ENCODE measurements at places on chromosomes 5 and 9.

DNA sequence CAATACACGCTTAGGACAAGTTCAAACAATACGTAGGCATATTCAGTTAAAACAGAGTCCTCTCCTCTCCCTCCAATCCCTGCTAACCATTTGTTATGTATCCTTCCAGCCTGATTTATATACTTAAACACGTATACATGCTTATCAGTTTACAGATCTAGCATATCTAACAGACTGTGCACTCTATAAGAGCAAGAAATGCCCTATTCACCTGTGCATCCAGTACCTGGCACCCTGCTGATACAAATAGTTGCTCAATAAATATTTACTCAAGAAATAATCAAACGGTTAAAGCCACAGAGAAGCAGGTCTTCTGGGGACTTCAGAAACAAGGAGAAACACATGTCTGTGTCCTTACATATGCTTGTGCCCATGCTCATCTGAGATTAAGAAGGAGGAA is 55.9 kb downstream of the MLLT3 start:
- ATAC-seq, result no peak

DNA sequence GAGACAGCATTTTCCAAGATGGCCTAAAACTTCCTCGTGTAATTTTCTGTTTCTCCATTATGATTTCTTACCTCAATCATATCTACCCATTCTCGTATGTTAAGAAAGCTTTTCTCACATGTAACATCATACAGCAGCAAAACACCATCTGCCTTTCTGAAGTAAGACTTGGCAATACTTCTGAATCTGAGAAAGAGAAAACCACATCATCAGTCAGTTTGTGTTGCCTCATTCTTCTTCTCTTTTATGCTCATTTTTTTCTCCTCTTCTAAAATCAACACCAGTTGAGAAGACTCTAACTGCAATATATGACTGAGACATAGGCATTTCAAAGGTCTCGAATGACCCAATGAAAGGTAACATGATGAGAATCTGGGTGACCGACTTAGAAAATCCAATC is 66.0 kb downstream of the RASEF start:
- no peak for ATAC-seq

DNA sequence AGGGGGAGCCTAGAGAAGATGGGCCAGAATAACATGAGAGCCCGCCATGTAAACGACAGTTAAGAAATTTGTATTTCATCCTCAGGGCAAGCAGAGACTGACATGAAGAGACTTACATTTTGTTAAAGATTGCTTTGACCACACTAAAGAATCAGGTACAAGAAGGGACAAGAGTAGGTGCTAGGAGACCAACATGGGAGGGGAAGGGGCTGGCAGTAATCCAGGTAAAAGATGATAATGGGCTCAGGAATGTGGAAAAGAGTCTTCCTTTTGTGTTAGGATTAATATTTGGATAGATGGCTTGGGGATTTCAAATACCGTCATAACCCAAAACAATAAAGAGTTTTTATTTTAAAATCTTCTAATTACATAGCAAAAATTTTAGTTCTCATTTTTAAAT is 137.3 kb downstream of the ZNF462 start:
- ATAC-seq, result no peak

DNA sequence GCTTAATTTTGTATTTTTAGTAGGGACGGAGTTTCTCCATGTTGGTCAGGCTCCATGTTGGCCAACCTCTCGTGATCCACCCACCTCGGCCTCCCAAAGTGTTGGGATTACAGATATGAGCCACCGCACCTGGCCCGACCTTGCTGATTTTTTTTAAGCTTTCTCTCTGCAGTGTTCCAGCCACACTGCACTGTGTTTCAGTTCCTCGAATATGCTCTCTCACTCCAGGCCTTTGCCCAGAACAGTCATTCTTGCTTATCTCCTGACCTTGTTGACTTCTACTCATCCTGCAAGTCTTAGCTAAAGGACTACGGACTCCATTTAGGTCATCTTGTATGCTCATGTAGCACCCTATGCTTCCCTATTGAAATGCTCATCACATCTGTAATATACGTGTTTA is 3.3 kb downstream of the SNAPC3 start:
- ATAC-seq, result no peak

DNA sequence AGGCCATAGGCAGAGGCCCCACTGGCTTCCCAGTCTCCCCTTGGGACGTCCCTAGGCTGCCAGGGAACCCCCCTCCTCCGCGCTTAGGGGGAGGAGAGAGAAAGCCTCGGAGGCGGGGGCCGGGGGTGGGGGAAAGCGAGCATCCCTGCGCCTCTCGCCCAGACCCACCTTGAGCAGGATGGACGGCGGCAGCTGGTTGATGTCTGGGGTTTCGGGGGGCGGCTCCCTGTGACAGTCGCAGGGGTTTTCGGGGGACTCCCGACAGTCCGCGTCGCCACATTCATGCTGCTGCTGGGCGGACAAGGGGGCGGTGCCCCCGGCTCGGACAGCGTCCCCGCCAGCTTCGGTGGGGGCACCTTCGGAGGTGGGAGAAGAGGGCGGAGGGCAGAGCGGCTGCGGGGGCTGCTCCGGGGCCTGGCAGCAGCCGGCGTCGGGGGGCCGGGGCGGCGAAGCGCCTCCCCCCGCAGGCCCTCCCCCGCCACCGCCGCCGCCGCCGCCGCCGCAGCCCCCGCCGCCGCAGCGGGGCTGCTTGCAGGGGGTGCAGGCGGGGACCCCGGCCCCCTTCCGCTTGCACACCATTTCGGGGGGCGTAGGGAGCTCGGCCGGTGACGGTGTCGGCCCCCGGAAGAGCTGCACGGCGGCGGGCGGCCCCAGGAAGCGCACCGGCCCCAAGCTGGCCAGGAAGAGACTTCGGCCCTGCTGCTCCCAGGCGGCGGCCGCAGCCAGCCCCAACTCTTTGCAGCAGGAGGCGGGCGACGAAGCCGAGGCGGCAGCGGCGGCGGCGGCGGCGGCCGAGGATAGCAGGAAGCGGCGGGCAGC is 1.2 kb downstream of the FBXL17 start:
- ATAC-seq, result peak; percentile 11

- ATAC-seq, result no peak
Observed at GRCh38 chr9:131114084-131114535, 11.3 kb upstream of the NUP214 start.

GRCh38 chr5:149731332-149731616 is 1.2 kb downstream of the PPARGC1B start:
- ATAC-seq, result peak; percentile 21

DNA sequence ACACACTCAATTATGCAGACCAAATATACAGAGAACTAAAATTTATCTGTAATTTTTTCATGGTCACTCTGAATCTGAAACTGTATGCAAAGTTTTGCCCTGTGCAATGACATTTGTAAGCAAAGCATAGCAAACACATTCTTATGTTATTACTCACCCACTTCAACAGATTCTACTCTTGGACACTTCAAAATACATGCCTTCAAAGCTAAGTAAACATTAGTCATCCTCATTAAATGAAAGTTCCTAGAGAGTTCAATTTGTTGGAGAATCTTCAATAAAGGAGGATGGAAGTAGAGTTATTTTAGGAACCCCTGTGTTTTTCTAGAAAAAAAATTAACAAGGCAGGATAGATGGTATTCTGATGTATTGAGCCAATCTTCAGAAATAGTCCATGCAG is 639.7 kb upstream of the C9orf72 start:
- peak; percentile 98 for ATAC-seq

DNA sequence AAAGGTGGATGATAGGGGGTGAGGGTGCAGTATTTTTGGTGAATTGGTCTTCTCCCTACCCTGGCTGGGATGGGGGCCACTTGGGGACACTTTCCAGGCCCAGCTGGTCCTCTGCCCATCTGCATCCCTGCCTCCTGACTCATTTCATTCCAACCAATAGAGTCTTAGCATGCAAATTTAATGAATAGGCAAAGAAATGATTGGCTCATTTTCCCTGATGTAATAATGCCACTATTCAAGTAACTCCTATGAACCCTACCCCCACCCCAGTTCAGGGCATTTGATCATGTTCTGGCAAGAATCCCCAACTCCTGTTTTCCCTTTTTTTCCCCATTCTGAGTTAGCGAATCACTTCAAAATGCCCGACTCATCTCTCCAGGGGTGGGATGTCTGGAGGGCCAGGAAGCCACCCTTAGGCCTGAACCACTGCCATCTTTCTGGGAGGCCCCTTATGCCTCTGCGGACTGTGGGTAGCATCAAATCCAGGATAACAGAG is 56.7 kb downstream of the PCDH1 start:
- peak; percentile 80 for ATAC-seq
